G401 (cell line): ENCODE measurements at places on chromosomes 3 and 15.

GRCh38 chr15:29104566-29104880 lies 165.1 kb downstream of the NSMCE3 start:
- DNase-seq: no peak

GRCh38 chr3:178139116-178139515 lies 397.1 kb upstream of the KCNMB2 start:
- DNase-seq: no peak

GRCh38 chr3:128993461-128994172 lies at the start of gene CFAP92:
CFAP92 (minus strand) TSS chr3:128994076; CDS start chr3:128993304, 772 bp downstream.
- DNase-seq: peak; percentile 94

- DNase-seq: peak; percentile 76
Observed at GRCh38 chr3:10956986-10957385, 35.6 kb upstream of the SLC6A1 start.

GRCh38 chr15:22903961-22904534 lies 65.6 kb downstream of the NIPA2 start:
- DNase-seq: peak; percentile 10

GRCh38 chr3:9179826-9180763 lies 69.4 kb downstream of the SRGAP3 start:
- no peak for DNase-seq

- no peak for DNase-seq
Observed at GRCh38 chr3:185401319-185401955, 38.5 kb downstream of the MAP3K13 start.

DNA sequence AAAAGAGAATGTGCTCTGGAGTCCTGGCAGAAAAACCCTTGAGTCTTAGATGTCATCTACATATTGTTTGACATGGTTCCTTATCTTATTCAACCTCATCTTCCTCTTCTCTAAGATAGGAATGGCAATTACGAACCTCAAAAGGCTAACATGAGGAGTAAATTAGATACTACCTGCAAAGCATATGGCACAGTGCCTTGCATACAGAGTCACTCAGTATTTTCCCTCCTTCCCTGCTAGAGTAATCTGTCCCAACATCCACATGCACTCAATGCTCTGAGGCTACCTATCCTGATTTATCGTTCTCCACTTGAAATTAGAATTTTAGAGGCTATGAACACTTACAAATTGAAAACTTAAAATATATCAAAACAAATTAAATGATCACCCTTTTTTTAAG lies 386.7 kb downstream of the RSL24D1 start:
- peak; percentile 67 for DNase-seq

GRCh38 chr3:113153499-113154107 lies 57.8 kb upstream of the BOC start:
- no peak for DNase-seq

DNA sequence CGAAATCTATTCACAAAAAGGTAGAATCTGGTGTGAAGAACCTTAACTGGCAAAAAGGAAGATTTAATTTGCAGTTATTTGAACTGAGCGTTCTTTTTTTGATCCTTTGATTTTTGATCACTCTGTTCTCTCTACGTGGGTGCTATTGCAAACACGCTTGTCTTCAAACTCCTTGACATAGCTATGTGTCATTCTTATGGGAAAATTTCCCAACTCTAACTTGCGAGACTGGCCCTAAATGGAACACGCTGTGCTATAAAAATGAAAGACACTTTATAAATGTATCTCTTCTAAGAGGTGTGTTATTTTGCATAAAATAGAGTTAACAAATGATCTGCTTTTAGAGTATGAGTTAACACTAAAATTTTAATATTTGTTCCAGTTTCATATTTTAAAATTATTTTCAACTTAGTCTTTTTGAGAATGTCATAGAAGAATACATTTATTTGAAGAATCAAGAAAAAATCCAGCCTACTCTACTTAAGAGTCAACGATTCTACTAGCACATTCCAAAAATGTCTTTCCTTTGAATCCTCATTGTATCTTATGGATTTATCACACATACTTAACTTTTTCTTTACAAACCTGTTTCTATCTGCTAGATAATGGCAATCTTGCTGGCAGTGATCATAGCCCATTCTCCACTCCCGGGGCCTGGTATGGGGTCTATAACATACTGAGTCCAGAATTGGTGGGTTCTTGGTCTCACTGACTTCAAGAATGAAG lies 610.0 kb upstream of the TBL1XR1 start:
- no peak for DNase-seq
